ENCODE measurements at places on chromosomes 7 and 10.

- no peak for DNase-seq
Observed at GRCh38 chr7:115987486-115987885, 43.1 kb downstream of the TFEC start.

GRCh38 chr10:25556457-25556856 lies 377.6 kb upstream of the MYO3A start:
- no peak for DNase-seq

DNA sequence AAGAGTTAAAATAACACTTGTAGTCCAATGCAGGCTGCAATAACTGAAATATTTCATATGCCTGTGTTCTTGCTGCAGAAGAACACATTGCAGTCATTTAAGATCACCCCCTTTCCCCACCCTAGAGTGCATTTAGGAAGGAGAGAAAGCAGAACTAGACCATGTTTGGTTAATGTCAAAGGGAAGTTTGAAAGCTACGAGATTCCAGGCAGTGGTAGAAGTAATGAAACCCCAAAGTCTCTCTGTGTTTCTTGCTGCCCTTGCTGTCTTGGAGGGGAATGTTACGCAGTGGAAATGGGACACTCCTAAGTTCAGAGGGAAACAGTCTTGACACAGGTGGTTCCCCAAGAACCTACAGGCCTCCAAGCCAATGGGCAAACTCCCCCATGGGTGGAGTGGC lies 242.9 kb downstream of the PTEN start:
- DNase-seq, result no peak

- DNase-seq, result no peak
Observed at GRCh38 chr7:134457210-134457609, 1.7 kb downstream of the AKR1B1 start.

- DNase-seq, result no peak
Observed at GRCh38 chr10:110035070-110035921, 27.5 kb downstream of the ADD3 start.

DNA sequence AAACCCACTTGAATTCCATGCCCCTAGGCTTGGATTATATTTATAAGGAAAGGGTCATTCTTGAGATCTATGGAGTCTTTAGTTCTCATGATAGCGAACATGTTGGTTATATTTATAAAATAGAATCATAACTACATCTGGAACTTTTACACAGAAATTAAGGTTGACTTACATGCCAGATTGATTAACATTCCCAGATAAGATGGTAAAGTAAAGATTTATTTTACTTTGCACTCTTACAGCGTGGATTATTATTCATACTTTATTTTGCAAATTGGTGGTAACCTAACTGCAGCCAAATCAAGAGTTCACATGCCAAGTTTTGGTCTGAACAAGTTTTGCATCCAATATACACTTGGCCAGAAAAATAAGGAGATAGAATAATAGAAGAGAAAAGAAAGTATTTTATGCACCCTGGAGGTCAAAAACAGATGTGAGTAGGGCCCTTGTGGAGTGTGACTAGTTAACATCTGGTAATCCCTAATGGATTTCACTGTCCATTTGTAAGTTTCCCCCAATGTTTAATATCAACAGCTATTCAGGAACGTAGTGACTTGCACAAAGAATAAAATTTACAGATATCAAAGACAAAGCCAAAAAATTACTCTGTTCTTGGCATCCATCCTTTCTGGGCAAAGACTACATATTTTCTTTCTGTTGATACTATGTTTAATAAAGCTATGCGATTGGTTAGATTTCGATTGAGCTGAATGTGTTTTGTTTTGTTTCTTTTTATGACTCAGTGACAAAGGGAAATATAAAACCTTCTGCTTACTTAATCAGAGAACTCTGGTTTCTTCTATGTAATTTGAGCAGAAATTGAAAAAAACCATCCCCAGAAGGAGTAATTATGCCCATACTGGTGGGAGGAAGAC lies 10.1 kb upstream of the TMEM26 start:
- DNase-seq, result no peak

DNA sequence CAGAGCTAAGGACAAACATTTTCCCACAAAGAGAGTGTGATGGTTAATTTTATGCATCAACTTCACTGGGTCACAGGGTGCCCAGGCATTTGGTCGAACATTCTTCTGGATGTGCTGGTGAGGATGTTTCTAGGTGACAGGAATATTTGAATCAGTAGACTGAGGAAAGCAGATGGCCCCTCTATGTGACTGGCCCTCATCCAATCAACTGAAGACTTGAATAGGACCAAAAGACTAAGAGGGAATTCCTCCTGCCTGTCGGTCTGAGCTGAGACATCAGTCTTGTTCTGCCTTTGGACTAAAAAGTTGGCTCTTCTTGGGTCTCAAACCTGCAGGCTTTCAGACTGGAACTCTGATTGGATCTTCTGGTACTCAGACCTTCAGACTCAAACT lies 44.4 kb downstream of the AFAP1L2 start:
- no peak for DNase-seq

- DNase-seq, result no peak
Observed at GRCh38 chr7:158309868-158310763, 277.5 kb downstream of the PTPRN2 start.

GRCh38 chr7:109821156-109821555 lies 1251.5 kb downstream of the DNAJB9 start:
- no peak for DNase-seq

DNA sequence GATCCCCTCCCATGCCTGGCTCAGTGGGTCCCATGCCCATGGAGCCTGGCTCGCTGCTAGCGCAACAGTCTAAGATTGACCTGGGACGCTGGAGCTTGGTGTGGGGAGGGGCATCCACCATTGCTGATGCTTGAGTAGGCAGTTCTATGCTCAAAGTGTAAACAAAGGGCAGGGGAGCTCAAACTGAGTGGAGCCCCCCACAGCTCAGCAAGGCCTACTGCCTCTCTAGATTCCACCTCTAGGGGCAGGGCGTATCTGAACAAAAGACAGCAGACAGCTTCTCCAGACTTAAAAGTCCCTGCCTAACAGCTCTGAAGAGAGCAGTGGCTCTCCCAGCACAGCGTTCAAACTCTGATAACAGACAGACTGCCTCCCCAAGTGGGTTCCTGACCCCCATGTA lies 31.2 kb upstream of the FFAR4 start:
- DNase-seq, result no peak

- no peak for DNase-seq
Observed at GRCh38 chr10:91575044-91575610, 57.7 kb downstream of the PPP1R3C start.

DNA sequence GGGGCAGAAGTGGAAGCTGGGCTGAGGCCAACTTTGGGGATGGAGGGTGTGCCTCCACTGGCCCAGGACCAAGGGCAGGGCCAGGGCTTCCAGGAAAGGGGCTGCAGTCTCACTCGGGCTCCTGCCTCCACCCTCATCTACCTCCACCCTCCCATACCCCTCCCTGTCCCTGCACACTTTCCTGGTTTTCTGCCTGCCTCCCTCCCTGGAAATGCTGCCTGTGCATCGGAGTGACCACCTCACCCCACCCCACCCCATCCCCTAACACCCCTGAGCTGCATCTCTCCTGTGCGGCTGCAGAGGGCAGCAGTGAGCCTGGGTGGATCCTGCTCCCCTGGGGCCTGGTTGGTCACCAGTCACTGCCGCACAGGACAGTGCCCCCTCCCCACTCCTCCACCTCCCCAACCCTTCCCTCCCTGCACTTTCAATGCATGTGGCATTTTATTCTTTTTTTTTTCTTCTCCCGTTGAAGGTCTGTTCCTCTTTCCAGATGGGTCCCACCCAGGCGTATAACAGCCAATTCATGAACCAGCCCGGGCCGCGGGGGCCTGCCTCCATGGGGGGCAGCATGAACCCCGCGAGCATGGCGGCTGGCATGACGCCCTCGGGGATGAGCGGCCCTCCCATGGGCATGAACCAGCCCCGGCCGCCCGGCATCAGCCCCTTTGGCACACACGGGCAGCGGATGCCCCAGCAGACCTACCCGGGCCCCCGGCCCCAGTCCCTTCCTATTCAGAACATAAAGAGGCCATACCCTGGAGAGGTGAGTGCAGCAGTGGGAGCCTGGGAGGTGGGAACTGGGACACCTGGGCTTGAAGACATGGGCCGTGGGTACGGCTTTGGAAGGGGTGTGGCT lies 54.1 kb upstream of the PPIF start:
- DNase-seq, result peak; percentile 74

GRCh38 chr7:31958226-31958625 lies 112.0 kb downstream of the PDE1C start:
- DNase-seq, result peak; percentile 46

DNA sequence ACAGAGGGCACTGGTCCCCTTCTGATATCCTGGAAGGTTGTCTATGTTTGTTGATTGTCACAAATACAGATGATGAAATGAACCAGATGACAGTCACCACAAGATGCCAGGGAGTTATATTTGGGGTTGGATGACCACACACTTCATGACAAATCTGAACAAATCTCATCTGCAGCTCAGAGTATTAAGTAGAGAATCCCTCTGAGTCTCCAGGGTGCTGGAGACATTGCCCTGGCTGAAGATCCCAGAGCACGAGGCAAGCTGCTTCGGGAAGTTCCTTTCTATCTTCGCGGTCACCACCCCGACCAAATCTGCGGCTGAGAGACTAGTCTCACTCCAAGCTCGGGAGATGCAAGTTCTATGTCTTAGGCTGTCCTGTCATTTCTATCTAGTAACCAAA lies 9.0 kb downstream of the DENND2A start:
- no peak for DNase-seq

DNA sequence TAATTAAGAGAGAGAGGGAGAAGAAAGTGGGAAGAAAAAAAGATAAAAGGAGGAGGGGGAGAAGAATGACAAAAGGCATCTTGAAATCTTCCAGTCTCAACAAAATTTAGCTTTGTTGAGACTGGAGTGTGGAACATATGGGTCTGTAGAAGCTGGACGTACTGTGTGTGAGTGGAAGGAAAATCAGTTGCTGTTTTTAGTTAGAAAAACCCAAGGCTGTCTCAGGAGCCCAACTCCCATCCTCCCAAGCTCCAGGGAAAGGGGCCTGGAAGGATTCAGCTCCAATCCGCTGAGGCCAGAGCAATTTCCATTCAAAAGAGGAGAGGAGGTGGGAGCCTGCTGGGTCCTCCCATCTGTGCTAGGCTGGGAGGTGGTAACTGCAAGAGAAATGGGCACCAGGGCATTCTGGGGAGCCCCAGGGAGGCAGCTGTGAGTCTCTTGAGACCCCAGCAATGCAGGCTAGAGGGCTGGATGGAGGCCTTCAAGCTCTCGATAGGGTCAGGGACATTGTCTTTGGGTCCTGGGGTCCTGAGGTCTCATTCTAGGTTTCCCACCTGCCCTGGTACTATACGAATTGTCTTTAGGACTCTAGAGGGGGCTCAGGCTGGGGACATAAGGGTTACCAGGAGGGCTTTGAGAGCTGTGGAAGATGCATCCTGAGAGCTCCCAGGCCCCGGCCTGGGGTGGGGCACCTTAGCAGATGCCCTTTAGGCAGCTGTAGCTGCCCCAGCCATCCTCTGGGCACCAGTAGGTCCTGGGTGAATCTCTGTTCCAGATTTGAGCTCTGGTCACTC lies 21.4 kb downstream of the ADCYAP1R1 start:
- DNase-seq, result no peak

GRCh38 chr7:31261341-31261740 lies 79.2 kb downstream of the NEUROD6 start:
- no peak for DNase-seq

DNA sequence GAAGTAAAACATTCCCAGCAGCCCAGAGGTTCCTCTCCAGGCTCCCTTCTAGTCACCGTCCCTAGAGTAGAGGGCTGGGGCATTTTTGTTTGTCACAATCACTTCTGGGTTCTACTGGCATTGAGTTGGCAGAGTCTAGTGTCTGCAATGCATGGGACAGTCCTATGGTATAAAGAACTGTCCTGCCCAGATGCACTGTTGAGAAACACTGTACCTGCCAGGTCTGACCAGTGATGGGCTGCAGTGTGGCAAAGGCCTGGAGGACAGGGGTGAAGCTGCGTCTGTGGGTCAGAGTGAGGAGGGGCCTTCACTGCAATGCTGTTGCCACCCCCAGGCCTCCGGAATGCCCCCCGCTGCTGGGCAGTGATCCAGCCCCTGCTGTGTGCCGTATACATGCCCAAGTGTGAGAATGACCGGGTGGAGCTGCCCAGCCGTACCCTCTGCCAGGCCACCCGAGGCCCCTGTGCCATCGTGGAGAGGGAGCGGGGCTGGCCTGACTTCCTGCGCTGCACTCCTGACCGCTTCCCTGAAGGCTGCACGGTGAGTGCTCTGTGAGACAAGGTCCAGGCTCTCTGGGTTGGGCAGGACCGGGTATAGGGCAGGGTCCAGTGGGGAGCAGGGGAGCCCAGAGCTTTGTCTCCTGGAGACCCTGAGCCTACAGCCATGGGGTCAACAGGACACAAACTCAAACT lies 14.8 kb downstream of the SMO start:
- DNase-seq, result no peak

DNA sequence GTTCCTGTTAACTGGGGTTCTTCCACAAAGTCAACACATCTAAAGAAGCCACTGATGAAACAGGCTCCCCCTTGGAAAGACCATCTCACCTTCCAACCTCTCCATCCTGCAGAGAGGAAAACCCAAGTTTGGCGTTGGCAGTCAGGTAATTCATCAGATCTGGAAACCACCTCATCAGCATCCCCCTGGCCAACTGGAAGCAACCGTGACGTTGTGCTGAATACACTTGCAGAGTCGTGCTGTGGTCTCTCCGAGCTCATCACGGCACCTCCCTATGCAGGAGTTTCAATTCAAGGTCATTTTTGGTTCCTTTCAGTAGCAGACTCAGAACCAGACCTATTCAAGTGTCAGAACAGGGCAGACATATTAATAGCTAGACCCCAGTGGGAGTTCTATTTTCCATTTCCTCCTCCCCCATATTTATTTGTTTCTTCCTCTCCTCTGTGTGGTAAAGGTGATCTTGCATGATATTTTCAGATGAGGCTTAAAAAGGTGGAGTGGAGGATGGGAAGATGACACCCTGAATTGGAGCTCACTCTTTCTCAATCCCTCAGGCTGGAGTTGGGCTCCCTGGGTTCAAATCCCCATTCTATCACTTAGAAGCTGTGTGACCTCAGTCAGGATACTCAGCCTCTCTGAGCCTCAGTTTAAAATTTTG lies 149.1 kb upstream of the ADO start:
- DNase-seq, result no peak

GRCh38 chr7:21749378-21749777 lies 196.3 kb downstream of the CDCA7L start:
- no peak for DNase-seq
